Stimulated activated CD4-positive, alpha-beta T cell treated with anti-CD3 and anti-CD28 coated beads, TNF-alpha, amount 100 ng/mL, for 1 hour (primary cell): ENCODE measurements at places on chromosomes 2 and 18.

- no peak for DNase-seq
Measured at GRCh38 chr2:196143730-196144131, 27.6 kb downstream of the STK17B start.

DNA sequence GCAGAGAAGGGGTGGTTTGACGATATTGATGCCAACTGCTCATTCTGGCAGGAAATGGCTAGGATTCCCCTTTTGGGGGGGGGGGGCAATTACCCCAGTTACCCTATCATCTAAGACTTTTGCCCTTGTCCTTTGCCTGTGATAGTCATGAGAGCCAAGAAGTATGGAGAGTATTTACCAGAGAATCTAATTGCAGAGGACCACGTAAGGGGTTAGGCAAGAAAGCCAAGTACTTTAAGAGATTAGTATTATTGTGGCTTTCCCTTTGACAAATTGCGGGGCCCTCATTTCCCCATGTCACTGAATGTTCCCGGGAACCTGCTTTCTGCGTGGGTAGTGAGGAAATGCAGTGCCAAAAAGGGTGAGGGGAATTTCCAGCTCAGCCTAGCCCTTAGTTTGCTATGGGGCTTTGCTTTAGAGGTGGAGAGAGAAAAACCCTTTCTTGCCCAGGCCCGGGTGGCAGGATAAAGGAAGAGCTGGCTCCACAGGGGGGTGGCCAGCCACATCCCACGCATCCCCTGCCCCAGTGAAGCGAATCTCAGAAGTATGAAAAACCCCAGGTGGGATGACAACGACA is 1.5 kb downstream of the AQP4 start:
- DNase-seq = no peak

GRCh38 chr18:11689669-11690565 is 853 bp downstream of the GNAL start:
- DNase-seq = no peak

DNA sequence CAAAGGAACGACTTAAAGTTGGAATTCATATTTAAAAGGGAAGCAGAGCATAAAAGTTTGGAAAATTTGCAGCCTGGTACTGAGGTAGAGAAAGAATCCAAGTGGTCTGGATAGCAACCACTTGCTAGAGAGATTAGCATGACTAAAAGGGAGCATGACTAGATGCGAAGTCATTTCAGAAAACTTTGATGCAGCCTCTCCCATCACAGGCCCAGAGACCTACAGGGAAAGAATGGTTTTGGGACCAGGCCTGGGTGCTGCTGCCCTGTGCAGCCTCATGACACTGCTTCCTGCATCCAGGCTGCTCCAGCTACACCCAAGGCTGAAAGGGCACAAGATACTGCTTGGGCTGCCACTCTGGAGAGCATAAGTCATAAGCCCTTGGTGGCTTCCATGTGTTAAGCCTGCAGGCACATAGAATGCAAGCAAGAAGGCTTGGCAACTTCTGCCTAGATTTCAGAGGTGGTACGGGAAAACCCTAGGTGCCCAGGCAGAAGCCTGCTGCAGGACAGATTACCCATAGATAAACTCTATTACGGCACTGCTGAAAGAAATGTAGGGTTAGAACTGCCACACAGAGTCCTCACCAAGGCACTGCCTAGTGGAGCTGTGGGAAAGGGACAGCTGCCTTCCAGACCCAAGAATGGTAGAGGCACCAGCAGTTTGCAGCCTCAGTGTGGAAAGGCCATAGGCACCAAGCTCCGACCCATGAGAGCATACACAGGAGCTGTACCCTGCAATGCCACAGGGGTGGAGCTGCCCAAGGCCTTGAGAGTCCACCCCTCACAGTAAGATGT is 12.6 kb upstream of the CHN1 start:
- DNase-seq = no peak

GRCh38 chr2:62320657-62321357 is 124.9 kb downstream of the B3GNT2 start:
- DNase-seq = no peak

GRCh38 chr2:205175831-205176230 is 506.5 kb upstream of the NRP2 start:
- DNase-seq = no peak

GRCh38 chr2:8297376-8298231 is 384.3 kb upstream of the ID2 start:
- DNase-seq = no peak

DNA sequence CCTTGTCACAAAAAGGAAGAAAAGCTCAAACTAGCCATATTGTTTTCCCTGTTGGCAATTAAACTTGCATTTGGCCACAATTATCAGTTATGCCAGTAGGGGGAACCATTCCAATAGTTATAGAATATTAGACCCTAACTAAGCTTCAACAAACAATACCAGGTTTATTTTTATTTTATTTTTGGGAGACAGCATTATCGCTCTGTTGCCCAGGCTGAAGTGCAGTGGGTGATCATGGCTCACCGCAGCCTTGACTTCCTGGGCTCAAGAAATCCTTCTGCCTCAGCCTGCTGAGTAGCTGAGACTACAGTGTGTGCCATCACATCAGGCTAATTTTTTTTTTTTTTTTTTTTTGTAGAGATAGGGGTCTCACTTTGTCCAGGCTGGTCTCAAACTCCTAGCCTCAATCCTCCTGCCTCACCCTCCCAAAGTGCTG is 102.1 kb downstream of the ATAD2B start:
- DNase-seq = no peak

DNA sequence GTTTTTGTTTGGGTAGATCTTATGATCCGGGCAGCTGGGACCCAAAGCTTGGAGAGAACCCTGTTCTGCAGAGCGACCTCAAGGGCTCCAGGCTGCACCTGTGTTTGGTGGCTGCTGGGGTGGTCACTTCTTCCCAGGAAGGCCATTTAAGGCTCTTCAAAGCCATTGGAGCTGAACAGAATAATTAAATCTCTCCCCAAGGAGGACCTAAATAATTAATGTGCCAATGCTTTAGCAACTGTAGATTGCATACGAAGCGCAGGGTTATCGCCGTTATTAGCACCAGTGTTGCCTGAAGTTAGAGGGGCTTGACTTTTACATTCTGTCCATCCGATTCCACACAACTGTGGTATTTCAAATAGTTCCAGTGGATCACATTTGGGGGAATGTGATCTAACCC is 251.4 kb downstream of the ATAD2B start:
- DNase-seq = no peak

GRCh38 chr2:27077231-27077630 is 1.2 kb upstream of the EMILIN1 start:
- DNase-seq = no peak

- no peak for DNase-seq
Measured at GRCh38 chr2:2400286-2401038, 69.4 kb upstream of the MYT1L start.

- DNase-seq = no peak
Measured at GRCh38 chr2:128604045-128604444, 285.4 kb upstream of the HS6ST1 start.

- no peak for DNase-seq
Measured at GRCh38 chr2:41199334-41199733, 747.4 kb upstream of the SLC8A1 start.

DNA sequence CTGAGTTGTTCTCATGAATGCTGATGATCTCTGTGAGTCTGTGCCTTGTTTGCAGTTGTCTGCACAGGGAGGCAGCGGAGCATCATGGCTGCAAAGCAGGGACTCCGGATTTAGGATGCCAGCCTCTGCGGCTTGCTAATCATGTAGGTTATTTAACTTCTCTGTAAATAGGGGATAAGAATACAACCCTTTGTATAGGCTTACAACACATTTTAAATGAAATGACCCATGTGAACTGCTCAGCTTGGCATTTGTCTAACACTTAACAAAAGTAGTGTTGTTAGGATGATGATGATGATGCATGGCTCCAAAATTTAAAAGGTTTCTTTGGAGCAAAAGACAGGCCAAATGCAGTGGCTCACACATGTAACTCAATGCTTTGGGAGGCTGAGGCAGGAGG is 19.4 kb downstream of the DYTN start:
- DNase-seq = no peak

DNA sequence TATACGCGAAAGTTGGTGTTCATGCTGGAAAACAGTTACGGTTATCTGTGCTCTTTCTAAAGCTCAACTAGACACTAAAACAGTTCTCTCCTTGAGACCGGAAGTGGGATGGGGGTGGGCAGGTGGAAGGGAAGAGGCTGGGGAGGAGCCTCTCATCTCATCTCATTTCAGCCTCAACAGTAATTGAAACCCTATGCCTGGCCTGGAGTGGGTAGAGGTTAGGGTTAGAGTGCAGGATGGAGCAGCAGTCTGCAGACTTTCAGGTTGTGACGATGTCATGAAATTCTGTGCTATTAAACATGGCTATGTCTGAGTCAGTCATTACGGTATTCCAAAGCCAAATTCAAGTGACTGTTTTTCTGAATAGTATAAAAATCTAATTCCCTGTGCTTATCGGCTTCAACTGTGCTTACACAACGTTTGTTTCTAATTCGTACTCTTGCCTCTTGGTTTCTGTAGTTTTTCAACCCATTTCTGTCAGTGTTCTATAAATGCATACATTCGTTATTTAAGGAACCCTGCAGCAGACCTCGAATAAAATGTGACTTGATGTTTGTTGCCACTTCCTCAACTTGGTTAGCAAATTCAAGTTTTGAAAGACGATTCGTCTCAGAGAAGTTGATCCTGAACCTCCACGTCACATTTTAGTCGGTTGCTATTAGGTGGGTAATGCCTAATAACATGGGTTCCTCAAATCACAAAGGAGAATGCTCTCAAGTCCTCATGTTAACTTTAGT is 75.8 kb upstream of the TCF7L1 start:
- no peak for DNase-seq

GRCh38 chr2:76288146-76288545 is 577.4 kb upstream of the GCFC2 start:
- DNase-seq = no peak

GRCh38 chr2:96525211-96525507 is 11.4 kb upstream of the ARID5A start:
- no peak for DNase-seq

GRCh38 chr2:175855236-175855635 is 146.8 kb downstream of the LNPK start:
- DNase-seq = no peak

GRCh38 chr2:29040552-29040951 is 33.8 kb downstream of the PCARE start:
- DNase-seq = no peak

DNA sequence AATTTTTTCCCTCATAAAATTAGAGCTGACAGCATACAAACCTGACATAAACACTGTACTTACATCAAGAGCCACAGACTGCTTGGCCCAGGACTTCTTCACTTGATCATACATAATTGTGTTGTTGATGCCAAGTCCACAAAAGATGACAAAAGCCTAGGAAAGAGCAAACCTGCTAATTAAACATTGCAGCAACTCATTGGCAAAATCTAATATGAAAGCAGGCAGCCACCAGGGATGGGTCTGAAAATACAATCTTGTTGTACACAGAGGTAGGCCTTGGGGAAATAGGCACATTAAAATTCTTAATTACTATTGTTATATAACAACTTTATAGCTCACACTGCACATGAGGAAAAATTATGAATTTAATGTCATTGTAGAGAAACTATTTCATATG is 255.8 kb downstream of the PDE11A start:
- DNase-seq = no peak
